IPS DF 6.9 (cell line): ENCODE measurements at places on chromosomes 2 and 18.

GRCh38 chr18:80227472-80227871 is 19.8 kb downstream of the PARD6G start:
- no peak for DNase-seq

GRCh38 chr2:10136101-10136934 is 13.8 kb downstream of the RRM2 start:
- no peak for DNase-seq

DNA sequence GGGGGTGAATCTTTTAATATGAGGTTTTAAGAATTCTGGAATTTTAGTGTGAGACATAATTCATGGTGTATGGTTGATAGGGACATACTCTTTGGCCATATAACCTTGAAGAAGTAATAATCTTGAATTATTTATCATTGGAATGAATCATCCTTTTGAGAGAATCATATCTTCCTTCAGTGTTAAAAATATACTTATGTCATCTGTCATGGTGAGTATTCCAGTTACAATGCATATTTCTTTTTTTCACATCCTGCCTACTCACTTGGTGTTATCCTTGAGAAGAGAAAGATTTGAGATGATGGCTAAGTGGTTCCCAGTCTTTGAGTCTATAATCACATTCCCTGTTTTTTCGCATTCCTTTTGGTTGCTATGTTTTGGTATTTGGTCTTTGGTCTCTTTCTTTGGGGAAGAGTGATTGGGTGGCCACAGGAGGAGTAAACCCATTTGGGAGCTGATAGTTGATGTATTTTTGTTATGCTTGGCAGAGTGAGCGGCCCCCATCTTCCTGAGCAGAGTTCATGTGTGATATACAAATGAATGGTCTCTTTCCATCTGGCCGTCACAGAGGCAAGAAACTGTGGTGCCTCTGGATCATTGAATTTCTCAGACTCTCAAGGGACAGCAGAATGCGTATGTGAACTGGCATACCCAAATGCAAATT is 21.6 kb downstream of the ASAP2 start:
- no peak for DNase-seq

GRCh38 chr18:80178935-80179818 is 68.1 kb downstream of the PARD6G start:
- no peak for DNase-seq

DNA sequence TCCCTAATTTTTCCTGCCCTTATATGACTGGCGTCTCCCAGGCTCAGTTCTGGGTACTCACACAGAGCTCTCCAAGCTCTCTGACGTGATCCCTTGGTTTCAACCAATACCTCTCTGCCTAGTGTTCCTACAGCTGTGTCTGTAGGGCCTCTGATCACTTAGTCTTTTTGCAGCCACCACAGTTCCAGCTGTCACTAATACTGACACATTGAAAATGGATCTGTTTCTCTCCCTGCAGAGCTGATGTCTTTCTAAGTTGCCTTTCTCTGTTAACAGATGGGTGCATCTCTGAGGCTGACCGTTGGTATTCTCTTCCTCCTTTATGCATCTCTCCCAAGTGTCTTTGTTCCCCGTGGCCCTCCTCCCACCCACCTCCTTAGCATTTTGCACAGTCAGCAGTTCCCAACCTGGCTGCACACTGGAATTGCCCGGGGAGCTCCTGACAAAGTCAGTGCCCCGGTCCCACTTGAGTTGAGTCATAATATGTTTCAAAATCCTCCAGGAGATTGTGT is 62.5 kb downstream of the CERS6 start:
- no peak for DNase-seq

GRCh38 chr2:1265454-1265853 is 147.8 kb upstream of the TPO start:
- no peak for DNase-seq

DNA sequence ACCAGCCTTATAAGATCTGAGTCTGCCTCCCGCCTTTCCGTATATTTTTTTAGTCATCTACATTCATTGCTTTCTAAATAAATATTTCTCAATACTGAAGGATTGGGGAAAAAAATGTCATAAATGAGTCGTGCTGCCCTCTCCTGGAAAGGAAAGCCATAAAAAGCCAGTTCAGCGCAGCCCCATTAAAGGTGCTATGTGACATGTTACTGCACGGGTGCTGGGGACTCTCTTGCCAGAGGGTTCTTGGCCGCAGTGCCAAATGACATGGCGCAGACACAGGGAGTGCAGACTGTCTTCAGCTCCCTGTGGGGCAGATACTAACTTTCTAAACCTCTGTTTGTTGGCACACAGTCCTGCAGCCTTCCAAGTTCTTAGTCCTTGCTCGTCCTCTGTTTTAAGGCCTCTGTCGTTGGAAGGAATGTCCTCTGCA is 53.7 kb upstream of the MAP3K20 start:
- DNase-seq: no peak

- DNase-seq: no peak
Measured at GRCh38 chr2:15238028-15238427, 323.1 kb downstream of the NBAS start.

DNA sequence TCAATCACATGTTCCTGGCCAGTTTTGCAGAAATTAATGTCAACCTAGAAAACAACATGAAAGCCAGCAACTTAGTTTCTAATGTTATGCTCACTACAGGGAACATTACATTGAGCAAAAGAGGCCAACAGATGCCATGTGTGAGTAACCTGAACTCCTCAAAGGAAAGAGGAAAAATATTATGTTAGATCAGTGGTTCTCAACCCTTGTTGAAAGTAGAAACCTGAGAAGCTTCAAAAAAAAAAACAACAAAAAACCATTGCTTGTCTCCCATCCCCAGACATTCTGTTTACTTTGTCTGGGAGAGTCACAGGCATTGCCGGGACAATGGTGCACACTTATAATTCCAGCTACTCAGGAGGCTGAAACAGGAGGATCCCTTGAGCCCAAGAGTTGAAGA is 57.7 kb downstream of the METTL4 start:
- DNase-seq: no peak

DNA sequence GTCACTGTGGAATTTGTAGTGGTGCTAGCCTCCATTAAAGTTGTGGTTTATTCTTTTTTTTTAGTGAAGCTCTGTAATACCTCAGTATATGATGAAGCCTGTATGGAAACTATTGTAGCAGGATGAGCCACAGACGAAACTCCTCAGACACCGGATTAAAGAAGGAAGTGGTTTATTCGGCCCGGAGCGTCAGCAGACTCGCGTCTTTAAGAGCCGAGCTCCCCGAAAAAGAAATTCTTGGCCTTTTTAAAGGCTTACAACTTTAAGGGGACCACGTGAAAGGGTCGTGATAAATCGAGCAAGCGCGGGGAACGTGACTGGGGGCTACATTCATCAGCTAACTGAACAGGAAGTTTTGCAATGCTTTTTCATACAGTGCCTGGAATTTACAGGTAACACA is 8.1 kb upstream of the CCL20 start:
- DNase-seq: no peak

- DNase-seq: no peak
Measured at GRCh38 chr2:126241001-126241400, 415.0 kb upstream of the GYPC start.

- peak; percentile 48 for DNase-seq
Measured at GRCh38 chr18:7789856-7790552, 222.9 kb downstream of the PTPRM start.

DNA sequence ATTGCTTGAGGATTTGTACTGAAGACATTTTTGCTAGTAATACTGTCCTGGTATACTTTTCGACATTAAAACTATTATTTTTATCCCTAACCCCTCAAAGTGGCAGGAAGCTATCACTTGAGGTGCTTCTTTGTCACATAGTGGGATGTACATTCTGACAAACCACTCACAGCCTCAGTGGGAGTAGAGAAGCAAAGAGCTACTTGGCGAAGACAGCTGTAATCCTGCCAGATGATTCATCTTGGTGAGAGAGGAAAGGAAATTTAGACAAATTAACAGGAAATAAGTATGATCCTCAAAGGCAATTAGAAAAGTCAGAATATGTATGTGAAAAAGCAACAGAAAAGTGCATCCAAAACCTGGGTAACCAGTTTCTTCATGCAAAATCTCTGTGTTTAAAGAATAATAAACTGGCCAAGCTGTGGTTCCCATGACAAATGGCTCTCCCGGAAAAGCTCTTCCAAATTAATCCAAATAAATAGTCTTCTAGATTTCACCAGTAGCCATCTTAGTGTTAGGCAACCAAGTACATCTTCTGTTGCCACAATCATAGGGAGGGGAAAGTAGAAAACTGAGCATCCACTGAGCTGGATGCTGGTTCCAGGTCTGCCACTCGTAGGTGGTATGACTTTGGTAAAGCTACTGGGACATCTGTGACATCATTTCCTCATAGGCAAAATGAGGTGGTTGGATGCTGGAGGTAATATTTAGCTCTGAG is 308.0 kb upstream of the LYPD1 start:
- DNase-seq: no peak

DNA sequence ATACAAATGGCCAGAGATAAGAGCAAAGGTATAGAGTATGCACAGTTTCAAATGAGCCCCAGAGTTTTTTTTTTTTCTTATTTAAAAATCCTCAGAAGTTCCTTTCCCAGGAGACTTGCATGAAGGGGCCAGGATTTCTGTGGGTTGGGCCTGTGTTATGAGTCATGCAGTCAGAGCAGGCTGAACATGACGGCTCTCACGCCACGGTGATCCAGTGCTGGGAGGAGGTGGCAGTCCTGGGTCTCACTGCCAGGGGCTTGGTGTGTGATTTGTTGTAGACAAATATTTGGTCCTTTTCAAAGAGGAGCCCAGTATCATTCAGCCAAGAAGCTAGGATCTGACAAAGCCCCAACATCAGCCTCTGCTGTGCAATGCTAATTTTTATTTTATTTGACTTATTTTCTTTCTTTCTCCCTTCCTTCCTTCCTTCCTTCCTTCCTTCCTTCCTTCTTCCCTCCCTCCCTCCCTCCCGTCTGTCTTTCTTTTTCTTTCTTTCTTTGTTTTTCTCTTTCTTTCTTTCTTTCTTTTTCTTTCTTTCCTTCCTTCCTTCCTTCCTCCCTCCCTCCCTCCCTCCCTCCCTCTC is 10.4 kb upstream of the KCNE4 start:
- DNase-seq: no peak

DNA sequence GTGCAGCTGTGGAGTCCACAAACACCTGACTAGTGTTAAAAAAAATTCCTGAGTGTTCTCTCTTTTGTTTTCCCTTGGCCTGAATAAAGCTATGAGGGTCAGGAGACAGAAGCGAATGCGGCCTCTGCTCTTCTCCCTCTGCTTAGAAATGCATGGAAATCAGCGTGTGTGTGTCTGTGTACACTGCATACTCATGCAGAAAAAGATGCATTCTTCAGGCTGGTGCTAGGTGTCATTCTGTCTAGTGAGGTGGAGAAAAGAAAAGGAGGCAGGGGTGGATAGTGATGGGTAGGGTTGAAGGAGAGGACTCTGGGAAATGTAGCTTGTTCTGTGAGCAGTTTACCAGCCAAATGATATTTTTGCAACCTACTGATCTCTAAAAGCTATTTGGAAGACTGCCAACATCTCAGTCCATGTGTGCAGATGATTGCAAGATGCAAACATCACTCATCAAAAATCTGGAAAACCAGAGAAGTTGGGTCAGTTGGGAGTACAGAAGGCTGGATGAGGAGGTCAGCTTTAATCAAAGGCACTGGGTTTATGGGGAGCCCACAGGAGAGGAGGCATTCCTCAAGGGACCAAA is 177.7 kb downstream of the INSIG2 start:
- no peak for DNase-seq

DNA sequence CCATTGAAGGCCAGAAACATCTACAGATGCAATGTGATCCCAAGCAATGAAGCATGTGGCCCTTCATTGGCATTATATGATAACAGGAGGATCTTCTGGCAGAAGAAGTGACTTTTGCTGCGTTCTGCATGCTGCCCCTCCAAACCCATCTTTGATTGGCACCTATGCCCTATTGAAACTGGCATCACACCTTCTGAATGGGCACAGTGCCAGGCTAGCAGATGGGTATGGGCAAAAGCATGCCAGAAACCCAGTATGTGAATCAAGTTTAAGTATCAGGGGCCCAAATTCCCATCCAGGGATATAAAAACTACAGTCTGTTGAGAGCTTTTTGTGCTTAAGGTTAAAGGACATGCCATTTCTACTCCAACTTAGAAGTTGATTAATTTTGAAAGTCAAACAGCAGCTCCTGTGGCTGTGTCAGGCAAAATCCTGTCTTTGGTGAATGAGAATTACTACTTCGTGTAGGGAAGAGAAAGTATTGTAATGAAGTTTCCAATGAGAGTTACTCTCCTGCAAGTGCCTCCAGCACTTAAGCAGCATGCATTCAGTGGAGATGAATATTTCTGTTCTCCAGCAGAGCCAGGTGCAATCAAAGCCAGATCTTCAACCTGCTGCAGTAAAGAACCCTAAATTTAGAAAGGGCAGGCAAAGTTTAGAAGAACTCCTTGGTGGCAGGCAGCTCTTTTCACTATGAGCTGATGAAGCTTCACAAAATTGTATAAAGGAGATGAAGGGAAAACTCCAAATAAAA is 8.6 kb downstream of the VRK2 start:
- no peak for DNase-seq

DNA sequence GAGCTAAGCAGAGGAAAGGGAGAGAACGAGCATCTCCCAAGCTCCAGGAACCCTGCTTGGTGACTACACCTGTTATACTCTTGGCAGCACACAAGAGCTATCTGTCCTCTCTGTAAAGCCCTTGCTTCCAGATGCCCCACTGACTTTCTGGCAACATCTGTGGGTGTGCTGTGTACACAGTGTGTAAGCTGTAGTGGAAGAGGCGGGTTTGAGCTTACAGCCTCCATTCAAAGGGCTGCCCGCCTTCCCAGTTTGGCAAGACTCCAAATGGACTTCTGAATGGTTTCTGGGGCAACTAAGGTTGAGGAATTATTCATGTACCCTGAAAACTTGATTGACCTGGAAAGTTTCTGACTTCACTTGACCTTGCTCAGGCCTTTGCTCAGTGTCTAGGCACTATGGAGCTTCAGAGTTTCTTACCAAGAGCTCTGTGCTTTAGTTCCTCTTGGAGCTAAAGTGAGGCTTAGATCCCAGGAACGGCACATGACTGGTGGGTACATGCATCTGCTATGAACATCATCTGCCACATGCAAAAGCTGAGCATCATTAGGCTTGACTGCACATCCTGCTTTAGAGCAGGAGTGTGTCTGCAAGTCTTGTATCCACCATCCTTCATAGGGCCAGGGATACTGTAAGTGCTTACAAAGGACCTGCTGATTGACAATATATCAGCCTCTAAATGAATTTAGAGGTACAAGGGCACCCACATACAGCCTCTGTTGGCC is 290.9 kb upstream of the SIX2 start:
- no peak for DNase-seq

GRCh38 chr18:80159713-80160636 is 50.9 kb downstream of the ADNP2 start:
- DNase-seq: no peak
